A549 (cell line): ENCODE measurements at places on chromosomes 7 and 10.

DNA sequence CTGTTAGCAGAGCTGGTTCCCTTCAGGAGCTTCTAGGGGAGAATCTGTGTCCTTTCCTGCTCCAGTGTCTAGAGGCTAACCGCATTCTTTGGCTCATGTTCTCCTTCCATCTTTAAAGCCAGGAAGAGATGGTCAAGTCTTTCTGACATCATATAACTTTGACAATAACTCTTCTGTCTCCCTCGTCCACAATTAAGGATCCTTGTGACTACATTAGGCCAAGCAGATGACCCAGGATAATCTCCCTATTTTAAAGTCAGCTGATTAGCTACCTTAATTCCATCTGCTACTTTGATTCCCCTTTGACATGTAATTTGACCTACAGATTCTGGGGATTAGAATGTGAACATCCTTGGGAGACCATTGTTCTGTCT is 28.1 kb upstream of the SLC26A4 start:
- no peak for DNase-seq

DNA sequence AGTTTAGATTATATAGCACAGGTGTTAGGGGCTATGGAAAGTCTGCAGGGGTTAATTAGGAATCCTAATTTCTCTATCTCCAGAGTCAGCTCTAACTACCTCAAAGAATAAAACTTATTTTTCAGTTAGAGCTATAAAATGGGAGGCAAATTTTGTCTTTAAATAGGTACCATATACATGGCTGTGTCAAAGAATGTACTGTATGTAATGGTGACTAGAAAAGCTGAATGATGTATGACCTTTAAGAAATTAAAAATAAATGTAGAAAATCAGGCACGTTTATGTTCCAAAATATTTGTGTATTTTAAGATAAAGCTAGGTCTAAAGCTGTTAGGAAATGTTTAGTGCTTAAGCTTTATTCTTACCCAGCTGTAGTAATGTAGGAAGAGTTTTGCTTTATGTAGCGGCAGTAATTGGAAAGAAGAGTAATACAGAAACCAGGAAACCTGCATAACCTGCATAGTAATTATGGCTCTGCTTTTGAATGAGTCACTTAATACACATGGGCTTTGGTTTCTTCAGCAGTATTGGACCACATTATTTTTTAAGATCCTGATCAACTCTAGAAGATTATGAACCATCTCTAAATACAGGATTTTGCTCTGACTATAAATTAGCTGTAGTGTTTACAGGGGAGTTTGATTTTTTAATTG is 85.0 kb downstream of the KMT2E start:
- no peak for DNase-seq

DNA sequence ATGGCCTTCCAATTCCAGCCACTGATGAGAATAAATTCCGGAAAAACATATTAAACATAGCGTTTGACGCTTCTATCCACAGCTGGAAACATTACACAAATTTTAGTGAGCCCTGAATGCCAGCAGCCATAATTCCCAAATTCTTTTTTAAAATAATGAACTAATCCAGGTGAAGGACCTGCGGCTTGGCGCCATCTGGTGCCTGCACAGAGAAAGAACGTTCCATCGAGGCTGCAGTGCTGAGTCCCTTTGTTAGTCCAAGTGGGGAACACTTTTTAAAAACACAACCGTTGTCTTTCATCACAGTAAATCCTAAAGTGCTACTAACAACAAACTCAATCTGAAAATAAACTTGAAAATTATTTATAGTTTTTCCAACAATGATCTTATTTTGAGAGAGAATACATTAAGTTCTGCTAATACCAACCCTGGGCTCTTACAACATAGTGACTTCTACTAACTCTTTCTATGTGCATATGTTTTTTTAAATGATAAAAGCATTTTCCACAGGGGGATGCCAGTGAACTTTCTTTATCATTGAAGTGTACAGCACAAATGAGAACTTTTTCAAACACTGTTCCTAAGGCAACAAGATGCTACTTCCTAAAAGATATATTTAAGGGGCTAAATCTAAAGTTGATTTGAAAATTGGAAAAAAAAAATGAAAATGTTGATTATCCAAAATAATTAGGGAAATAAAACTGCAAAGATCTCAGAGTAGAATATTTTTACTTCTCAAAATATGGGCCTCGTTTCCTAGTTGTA is 166.9 kb upstream of the RNF32 start:
- DNase-seq = peak; percentile 53

- DNase-seq = no peak
Observed at GRCh38 chr10:112087953-112088456, 95.6 kb downstream of the GPAM start.

DNA sequence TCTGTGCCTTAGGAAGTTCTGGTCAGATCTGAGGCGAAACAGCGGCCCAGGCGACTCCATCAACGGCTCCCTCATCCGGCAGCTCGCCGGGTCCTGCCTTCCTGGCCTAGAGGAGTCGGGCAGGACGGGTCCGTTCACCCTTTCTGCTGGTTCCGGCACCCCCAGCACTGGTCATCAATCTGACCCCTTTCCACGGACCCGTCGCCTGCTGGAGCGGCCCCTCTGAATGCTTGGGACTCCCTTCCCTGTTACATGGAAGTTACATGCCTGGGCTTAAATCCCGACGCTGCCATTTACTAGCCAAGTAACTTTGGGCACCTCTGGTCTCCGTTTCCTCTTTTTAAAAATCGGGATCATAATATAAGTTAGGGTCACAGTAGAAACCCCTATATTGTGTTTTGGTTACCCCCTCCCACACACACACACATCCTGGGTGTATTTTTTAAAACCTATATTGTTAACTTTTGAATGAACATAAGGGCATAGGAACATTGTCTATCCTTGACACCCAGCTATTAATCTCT is 607 bp upstream of the GGCT start:
- DNase-seq = no peak

DNA sequence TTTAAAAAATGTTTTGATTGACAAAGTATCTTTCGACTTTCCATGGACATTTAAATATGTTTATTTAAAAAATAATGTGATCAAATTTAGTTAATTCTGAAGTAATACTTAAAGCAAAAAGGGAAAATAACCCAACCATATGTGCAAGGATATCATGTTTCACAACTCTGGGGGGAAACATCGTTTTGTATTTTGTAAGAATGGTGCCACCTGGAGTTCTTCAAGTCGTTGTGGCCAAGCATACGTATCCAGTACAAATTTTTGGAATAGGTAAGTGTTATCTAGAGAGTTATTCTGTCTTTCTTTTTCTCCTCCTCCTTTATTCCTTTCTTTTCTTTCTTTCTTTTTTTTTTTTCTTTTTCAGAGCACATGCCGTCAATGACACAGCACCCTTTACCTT is 176.2 kb upstream of the CSTF2T start:
- no peak for DNase-seq

DNA sequence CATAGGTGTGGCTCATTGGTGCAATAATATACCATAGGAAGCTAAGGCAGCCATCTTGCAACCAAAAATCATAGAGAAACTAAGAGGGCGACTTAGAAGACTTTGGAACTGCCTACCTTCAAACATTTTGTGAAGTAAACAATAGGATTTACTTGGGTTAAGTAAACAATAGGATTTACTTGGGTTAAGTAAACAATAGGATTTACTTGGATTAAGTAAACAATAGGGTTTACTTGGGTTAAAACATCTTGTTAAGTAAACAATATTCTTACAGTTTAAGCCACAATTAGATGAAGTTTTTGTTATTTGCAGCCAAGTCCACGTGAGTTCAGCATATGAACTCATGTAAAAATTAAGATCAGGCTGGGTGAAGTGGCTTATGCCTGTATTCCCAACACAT is 722.4 kb upstream of the AUTS2 start:
- no peak for DNase-seq

DNA sequence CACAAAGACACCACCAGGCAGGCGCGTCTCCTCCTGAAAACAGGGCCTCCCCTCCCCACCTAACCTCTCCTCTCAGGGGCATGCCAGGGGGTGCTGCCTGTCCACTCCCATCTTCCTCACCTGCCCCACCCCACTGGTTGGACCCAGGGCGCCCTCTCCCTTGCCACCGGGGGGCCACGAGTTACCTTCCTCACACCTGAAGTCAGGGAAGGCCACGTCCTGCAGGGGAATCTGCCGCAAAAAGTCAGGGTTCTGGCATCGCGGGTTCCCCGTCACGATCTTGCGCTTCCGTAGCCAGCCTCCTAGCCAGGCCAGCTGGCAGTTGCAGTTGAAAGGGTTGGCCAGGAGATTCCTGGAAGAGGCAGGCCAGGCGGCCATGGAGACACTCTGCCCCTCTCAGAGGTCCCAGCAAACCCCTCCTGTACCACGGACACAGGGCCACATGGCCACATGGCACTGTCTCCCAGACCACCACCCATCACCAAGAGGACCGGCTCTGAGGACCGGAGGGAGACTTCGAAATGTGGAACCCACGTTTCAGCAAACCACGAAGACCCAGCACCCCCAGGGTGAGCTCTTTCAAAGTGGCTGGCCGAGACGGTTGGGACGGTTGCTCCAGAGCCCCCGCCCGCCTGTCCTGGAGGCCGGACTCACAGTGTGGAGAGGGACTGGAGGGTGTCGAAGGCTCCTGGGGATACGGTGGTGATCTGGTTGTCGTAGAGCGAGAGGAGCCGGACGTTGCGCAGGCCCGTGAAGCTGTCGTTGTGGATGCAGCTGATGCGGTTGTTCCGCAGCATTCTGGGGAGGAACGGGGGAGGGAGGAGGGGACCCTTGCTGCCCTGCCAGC is 142.8 kb downstream of the SLIT1 start:
- DNase-seq = no peak

- no peak for DNase-seq
Observed at GRCh38 chr10:79239275-79239779, 107.9 kb upstream of the PPIF start.

DNA sequence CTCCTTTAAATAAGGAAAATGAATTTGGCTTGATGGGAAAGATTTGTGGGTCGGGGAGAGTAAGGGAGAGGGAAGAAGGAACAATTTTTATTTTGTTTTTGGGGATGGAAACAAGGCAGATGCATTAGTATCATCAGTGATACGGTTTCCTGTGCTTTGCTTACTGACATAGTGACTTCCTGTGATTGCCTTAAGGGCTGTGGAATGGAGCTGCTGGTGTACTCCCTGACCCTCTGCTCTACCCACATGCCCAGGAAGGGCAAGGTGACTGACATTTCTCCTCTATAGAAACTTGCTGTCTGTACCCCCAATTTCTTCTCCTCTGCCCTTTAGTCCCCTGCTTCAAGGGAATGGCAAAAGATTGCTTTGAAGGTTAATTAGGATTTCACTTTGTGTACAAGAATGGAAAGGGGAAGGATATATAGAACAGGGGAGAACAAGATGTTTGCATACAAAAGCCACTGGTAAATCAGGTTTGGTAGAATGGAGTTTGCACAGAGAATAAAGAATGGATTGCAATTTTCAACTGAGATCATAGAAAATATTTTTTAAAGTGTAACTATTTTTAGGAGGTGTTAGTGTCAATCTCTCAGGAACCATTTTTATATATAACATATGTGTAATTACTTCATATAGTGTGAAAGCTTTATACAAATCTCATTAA is 129.0 kb upstream of the AGR3 start:
- no peak for DNase-seq

GRCh38 chr10:77081481-77081891 is 556.1 kb downstream of the KCNMA1 start:
- DNase-seq = no peak

DNA sequence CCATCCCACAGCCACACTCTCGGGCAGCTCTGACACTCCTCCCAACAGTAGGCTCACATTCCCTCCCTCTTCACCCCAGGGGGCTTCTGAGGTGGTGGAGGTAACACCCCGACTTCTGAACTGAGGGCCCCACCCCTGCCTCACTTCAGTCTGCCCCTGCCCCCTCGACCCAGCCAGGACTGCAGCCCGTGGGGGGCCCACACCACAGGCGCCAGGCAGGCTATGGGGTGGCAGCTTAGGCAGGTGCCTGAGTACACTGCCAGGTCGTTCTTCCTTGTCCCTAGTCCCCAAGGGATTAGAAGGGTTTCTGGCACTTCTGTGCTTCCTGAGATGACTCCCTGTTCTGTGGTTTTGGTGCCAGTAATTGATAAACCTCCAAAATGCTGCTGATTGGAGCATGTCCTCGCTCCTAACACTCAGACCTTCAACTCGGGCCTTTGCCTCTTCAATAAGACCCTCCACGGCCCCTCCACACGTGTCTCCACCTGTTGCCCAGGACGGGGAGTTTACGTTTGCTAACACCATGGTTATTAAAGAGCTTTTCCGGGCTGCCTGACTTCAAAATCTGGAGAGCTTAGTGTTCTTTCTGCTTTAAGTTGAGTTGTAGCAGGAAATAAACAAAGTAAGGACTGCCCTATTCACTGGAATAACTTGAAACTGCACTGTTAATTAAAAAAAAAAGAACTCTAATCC is 23.8 kb upstream of the LARP4B start:
- DNase-seq = no peak

DNA sequence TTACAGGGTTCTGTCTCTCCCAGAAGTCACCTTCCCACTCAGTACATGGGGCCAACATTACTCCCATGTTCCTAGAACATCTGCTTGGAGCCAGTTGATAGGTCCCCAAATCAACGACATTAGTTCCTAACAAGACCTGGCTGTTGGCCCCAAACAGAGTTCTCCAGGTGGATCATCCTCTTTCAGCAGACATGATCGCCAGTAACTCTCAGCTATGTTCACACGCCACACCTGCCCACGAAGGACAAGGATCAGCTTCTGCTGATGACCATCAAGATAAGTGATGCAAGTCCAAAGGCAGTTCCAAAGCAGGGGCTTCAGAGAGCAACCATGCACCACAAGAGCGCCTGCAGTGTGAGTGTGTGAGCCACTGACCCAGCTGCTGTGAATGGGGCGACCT is 11.0 kb downstream of the ZNF777 start:
- no peak for DNase-seq

DNA sequence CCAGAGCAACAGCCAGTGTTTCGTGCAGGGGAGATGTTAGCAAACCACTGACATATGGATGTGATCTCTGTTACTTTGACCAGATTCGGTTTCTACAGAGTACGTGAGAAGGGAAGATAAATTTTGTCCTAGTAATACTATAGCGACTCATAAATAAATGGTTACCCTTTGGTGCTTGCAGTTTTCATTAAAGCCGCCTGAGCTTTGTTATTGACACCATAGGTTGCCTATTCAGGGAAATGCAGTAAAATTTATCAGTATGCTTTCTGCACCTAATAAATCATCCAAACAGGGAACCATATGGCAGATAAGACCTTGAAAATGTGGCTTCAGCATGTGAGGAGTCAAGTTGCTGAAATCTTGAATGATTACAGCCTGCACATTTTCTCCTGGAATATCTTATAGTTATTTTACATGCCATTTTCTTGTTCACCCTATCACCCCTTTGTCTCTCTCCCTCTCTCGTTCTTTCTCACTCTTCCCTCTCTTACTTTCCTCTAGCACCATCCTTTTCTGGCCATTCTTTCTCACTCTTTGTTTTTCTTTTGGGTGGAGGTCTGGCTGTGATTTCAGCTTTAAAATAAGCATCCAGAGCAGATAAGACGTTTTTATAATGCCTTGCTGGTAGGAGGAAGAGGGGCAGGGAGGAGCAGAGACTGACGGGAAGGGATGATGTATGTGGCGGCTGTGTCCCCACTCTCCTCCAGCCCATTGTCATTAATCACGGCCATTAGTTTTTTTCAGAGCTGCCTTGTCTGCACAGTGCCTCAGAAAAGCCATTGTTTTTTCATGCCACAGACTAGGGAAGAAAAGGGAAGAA is 182.5 kb downstream of the LRMDA start:
- DNase-seq = no peak
